NCI-H524 treated with DMSO at 0.1 percent for 48 hours (cell line): ENCODE measurements at places on chromosomes 1 and 21.

- no peak for DNase-seq
Measured at GRCh38 chr1:202117898-202118371, 4.8 kb upstream of the GPR37L1 start.

GRCh38 chr1:182620924-182621585 is 16.9 kb upstream of the RGS16 start:
- DNase-seq, result no peak

DNA sequence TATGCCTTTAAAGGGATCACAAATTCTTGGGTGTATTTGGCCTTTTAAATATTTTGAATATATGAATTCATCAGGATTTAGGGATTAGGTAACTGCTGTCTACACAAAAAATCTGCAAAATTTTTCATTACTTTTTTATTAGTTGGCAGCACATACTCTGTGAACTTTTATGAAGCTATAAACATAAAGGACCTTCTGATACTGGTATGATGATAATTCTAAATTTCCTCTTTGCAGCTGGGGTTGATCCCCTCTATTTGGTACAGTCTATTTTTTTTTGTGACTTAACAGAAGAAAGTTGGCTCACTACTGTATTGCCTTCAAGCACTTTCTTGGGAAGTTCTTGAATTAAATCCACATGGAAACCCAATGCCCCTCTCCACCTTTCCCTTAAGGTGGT is 416.1 kb downstream of the LMO4 start:
- DNase-seq, result no peak

GRCh38 chr1:54354899-54355298 is 51.3 kb downstream of the SSBP3 start:
- no peak for DNase-seq

DNA sequence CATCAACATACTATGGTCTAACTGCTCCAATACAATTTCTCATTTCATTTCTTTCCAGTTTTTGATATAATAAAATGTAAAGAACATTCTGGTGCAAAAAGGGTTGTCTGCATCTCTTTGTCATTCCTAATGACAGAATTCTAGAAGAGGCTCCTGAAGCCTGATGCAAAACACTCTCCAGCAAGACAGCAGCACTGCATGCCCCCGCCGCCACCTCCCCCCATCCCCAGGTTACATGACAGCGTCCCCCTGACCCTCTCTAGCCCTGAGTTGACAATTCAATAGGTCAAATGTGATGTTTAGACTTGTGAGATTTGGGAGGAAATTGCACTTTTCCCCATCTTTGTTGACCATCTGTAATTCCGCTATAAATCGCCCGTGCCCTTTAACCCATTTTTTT is 64.6 kb upstream of the C1orf21 start:
- no peak for DNase-seq

DNA sequence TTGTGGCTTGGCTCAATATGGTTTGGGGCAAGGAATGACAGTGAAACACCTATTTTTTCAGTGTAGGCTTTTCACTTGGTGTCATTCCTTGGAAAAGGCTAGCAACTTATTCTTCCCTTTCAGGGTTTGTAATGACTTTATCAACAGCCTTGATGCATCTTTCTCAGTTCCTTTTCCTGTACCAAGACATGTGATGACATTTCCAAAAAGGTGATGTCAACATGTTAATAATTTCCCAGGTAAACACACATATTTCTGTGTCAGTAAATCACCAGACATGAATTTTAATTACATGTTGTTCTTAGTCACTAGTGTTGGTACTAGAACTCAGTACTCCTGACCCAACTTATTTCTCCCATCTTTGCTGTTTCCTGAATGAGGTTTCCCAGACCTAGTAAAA is 37.8 kb upstream of the RRP15 start:
- no peak for DNase-seq

DNA sequence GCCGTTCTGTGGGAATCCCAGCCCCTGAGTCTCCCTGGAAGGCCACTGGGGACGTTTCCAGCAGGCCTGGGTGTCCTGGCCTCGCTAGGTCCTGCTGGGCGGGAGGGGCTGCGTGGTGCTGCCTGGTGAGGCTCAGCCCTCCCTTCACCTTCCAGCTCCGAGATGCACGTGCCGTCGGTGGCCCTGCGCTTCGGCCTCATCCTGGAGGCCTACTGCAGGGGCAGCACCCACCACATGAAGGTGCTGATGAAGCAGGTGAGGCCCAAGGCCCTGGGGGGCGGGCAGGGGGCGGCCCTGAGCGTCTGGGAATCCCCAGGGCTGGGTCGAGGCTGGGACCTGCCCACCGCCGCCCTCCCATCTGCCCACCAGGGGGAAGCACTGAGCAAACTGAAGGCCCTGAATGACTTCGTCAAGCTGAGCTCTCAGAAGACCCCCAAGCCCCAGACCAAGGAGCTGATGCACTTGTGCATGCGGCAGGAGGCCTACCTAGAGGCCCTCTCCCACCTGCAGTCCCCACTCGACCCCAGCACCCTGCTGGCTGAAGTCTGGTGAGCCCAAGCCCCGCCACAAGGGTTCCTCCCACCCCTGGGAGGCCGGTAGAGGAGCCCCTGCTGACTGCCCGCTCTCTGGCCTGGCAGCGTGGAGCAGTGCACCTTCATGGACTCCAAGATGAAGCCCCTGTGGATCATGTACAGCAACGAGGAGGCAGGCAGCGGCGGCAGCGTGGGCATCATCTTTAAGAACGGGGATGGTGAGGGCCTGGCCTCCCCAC is 70.3 kb downstream of the PIK3CD start:
- no peak for DNase-seq

DNA sequence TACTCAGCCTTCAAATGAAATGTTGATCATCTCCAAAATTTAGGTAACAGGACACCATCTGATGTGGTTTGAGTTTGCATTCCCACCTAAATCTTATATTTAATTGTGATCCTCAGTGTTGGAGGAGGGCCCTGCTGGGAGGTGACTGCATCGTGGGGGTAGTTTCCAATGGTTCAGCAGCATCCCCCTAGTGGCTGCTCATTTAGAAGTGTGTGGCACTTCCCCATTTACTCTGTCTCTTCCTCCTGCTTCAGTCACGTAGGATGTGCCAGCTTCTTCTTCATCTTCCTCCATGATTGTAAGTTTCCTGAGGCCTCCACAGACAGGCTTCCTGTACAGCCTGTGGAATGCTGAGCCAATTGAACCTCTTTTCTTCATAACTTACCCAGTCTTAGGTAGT is 731.2 kb downstream of the USP25 start:
- DNase-seq, result no peak

- peak; percentile 95 for DNase-seq
Measured at GRCh38 chr1:201136355-201137023, 9.5 kb upstream of the ASCL5 start.

DNA sequence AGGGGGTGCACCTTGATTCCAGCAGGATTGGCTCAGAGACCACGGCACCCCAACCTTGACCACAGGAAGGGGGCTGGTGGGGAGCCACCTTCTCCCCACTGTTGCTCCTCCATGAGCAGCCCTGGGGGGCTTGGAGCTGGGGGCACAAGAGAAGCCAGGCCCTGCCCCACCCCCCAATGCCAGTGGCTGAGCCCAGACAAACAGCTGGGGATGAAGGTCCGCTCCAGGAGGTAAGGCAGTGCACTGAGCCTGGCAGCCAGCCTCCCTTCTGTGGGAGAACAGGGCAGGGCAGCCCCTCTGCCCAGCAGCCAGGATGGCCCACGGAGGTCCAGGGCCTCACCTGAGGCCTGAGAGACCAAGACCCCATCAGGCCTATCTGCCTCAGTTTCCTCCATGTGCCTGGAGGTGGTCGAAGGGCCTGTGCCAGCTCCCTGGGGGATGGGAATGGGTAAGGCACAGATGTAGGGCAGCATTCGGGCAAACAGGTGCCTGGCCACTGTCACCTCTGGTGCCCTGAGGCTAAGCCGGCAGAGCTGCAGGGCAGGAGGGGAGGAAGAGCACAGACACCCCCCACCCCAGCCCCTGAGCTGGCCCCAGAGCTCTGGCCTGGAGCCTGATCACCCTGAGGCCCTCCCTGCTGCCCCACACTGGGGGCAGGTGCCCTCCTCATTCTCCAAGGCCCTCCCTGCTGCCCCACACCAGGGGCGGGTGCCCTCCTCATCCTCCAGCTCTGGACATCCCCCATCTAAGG is 7.1 kb downstream of the ITGB2 start:
- DNase-seq, result no peak

GRCh38 chr1:95309031-95309471 is 75.0 kb downstream of the RWDD3 start:
- DNase-seq, result no peak

DNA sequence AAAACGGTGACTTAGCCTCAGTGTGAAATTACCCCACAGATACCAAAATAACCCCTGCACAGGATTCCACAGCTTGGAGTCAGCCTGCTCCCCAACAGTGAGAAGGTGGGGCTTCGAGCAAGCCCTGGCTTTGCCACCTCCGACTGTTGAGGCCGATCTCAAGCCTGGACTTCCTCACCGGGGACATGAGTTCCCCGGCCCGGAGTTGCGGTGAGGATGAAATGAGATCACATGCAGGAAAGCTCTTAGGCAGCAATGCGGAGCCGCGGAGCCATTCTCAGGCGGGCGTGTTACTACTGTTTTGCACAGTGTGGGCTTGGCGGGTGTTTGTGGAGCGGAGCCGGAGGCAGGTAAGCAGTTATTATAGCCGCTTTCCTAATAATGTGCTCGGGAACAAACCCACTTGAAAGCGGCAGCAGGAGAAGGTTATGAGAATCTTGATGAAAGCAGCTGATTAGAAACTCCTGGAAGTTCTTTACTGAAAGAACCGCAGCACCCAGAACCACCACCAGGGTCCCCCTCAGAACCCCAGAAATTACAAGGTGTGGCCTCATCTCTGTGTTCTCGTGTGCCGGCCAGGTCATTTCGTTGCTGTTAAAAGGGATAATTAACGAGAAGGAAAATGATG is 3.9 kb upstream of the CLSTN1 start:
- no peak for DNase-seq
